Esophagus muscularis mucosa (tissue), 4 donors: ENCODE measurements at places on chromosomes 13 and 19. TPM values are rescaled to one million over a fixed set of nuclear protein-coding genes. Genes with fewer than 3 reads are reported as not detected.
A peak's percentile ranks its signal among the peaks of the same experiment; 100 is the strongest.

The PEAK3 gene
- 1.0 TPM for total RNA-seq

The APOE gene
- total RNA-seq = 20.3 TPM

The ZNF844 gene
- total RNA-seq = 10.1 TPM

DNA sequence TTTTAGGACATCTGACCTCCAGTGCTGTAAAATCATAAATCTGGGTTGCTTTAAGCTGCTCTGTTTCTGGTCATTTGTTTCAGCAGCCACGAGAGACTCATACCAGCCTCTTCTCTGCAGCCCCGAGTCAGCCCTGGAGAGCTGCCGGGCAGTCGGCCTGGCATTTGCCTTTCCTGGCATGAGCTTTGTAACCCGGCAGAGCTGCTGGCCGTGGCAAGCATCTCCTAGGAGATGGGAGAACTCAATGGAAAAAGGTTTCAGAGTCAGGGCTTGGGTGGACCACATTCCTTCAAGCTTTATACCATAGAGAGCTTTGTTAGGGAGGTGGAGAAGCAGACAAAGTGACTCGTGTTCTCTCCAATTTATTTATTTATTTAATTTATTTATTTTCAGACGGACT, 21.6 kb upstream of the CCL25 start:
- H3K4me3 ChIP-seq = no peak overlapping the region
- H3K27me3 ChIP-seq = peaks cover 15% of the 10 kb centered on the region
- H3K27ac ChIP-seq = no peak overlapping the region

GRCh38 chr13:50365408-50366391, 350.5 kb downstream of the KCNRG start:
- H3K36me3 ChIP-seq = no peaks in the 10 kb centered on the region
- peak; percentile 62 for DNase-seq
- no peak overlapping the region for H3K4me3 ChIP-seq

GRCh38 chr19:49718991-49719390, 28.1 kb downstream of the CPT1C start:
- H3K36me3 ChIP-seq = no peaks in the 10 kb centered on the region
- H3K4me1 ChIP-seq = no peaks in the 10 kb centered on the region
- H3K27me3 ChIP-seq = no peaks in the 10 kb centered on the region
- H3K27ac ChIP-seq = no peak overlapping the region
- H3K4me3 ChIP-seq = no peak overlapping the region
- no peak for DNase-seq

- H3K27ac ChIP-seq = no peak overlapping the region
- H3K4me1 ChIP-seq = no peaks in the 10 kb centered on the region
These were observed 415.4 kb downstream of the SLITRK5 start for GRCh38 chr13:88086577-88086976.

GRCh38 chr13:19345916-19346422, 164.3 kb upstream of the TUBA3C start:
- no peak for DNase-seq
- H3K27me3 ChIP-seq = no peaks in the 10 kb centered on the region
- no peak overlapping the region for H3K4me3 ChIP-seq
- H3K4me1 ChIP-seq = no peaks in the 10 kb centered on the region

The IFI30 gene
- total RNA-seq = 35.6 TPM

GRCh38 chr19:48445256-48445605, 552 bp upstream of the GRWD1 start:
- H3K27ac ChIP-seq = peak overlapping the region; percentile 88
- peak overlapping the region; percentile 85 for H3K4me3 ChIP-seq
- DNase-seq = no peak
- H3K4me1 ChIP-seq = peaks cover 29% of the 10 kb centered on the region

The ERCC2 gene
- total RNA-seq = 7.9 TPM

The LATS2 gene
- 49.8 TPM for total RNA-seq

DNA sequence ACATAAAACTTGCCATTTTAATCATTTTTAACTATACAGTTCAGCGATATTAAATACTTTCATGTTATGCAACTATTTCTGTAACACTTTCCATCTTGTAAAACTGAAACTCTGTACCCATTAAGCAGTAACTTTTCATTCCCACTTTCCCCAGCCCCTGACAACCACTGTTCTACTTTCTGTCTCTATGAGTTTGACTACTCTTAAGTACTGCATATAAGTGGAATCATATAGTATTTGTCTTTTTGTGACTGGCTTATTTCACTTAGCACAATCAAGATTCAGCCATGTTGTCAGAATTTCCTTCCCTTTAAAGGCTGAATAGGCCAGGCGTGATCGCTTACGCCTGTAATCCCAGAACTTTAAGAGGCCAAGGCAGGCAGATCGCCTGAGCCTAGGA, 56.2 kb downstream of the ARHGAP35 start:
- peaks cover 36% of the 10 kb centered on the region for H3K36me3 ChIP-seq
- H3K4me3 ChIP-seq = no peak overlapping the region
- peaks cover 39% of the 10 kb centered on the region for H3K4me1 ChIP-seq
- no peak for DNase-seq

- H3K36me3 ChIP-seq = no peaks in the 10 kb centered on the region
- H3K27me3 ChIP-seq = no peaks in the 10 kb centered on the region
- H3K4me1 ChIP-seq = no peaks in the 10 kb centered on the region
- no peak for DNase-seq
- no peak overlapping the region for H3K27ac ChIP-seq
These were observed 768.6 kb downstream of the UQCRFS1 start for GRCh38 chr19:28444362-28444761.

DNA sequence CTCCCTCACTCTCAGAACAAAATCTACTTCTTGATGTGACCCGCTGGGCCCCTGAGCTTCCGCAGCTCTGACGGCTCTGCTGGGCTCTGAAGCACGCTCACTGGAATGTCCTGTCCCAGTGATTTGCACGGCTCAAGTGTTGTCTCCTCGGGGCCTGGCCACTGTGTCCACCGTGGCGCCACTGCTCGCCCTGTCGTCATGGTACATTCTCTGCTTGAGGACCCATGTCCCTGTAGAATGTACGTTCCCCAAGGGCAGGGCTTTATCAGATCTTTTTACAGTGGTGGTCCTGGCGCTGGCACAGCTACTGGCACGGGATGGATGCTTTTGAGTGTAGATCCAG, 12.1 kb downstream of the KLHL26 start:
- H3K4me3 ChIP-seq = peak overlapping the region; percentile 50
- H3K27me3 ChIP-seq = no peaks in the 10 kb centered on the region
- DNase-seq = no peak
- H3K27ac ChIP-seq = peak overlapping the region; percentile 88

DNA sequence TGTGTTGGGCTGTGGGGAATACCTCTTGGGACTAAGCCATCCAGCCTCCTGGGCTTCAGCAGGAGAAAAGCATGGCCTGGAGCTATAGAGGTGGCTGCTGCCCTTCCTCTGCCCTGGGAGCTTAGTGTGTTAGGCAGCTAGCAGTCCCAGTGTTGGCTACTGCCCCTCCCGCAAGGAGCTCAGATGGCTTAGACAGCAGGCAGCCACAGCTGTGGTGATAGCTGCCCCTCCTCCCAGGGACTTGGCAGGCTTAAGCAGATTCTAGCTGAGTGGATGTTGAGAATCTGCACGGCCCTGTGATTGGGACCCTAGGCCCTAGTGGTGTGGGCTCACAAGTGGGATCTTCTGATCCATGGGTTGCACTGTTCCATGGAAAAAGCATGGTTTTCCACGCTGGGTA, 264.5 kb downstream of the TDRD3 start:
- H3K27me3 ChIP-seq = no peaks in the 10 kb centered on the region
- no peak overlapping the region for H3K27ac ChIP-seq
- H3K4me3 ChIP-seq = no peak overlapping the region
- H3K4me1 ChIP-seq = no peaks in the 10 kb centered on the region
- no peak for DNase-seq

DNA sequence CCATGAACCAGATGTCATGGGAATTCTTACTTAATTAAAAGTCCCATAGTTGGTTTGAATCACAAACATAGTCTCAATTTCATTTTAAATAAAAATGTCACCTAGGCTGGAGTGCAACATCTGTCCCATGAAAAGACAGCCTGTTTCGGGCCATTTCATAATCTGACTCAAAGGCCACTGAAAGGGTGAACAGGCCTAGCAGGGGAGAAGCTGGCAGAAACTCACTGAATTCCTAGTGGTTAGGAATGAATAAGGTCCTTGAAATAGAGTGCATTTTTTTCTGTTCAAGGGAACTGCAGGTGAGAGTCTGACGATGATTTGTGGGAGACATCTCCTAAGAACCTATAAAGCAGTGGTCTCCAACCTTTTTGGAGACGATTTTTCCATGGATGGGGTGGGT, 44.0 kb upstream of the PCCA start:
- H3K27ac ChIP-seq = no peak overlapping the region
- H3K4me1 ChIP-seq = no peaks in the 10 kb centered on the region
- H3K4me3 ChIP-seq = no peak overlapping the region

The RNF225 gene
- total RNA-seq = not detected

DNA sequence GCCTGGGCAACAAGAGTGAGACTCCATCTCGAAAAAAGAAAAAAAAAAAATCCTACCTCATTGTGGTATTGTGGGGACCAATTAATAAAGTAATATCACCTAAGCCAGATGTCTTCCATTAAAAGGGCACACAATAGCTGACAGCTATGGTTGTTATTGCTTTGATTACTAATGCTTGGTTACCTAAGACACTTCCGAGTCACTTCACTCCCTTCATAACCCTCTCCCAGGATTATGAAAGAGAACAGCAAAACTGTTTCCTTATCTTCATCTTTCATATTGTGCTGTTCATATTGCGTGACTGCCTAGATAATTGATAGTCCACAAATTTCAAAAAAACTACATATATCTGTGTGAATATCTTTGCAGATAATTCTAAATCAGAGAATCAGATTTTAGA, 10.3 kb upstream of the HSPH1 start:
- H3K27ac ChIP-seq = no peak overlapping the region
- no peak overlapping the region for H3K4me3 ChIP-seq
- H3K27me3 ChIP-seq = no peaks in the 10 kb centered on the region
- DNase-seq = no peak
- peaks cover 5% of the 10 kb centered on the region for H3K4me1 ChIP-seq

DNA sequence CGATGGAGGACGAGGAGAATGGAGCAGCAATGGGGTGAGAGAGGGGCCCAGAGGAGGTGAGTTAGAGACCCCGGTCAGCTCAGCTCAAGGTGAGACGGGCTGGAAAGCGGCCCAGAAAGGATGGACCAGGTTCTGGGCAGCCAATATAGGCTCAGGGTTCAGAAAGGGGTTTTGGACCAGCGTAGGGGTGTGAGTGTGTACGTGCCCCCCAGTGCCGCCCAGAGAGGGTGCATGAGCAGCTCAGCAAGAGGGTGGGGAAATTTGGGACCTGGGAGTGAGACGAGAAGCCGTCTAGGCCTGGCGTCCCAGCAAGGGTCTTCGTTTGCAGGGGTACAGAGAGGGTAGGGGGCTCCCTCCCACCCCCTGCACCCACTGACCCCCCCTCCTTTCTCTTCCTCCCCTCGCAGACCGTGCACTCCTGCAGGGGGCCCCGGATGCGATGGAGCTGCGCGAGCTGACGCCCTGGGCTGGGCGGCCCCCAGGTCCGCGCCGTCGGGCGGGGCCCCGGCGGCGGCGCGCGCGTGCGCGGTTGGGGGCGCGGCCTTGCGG, 12.1 kb downstream of the FUT6 start:
- DNase-seq = no peak
- H3K4me1 ChIP-seq = peaks cover 39% of the 10 kb centered on the region

The CEBPA gene
- 15.9 TPM for total RNA-seq

The PSG7 gene
- not detected for total RNA-seq

GRCh38 chr19:2221250-2221831, 14.8 kb downstream of the PLEKHJ1 start:
- no peak overlapping the region for H3K27ac ChIP-seq
- peaks cover 2% of the 10 kb centered on the region for H3K4me1 ChIP-seq
- peaks cover 97% of the 10 kb centered on the region for H3K36me3 ChIP-seq
- no peaks in the 10 kb centered on the region for H3K27me3 ChIP-seq

The KIRREL2 gene
- total RNA-seq = not detected

The ANGPTL8 gene
- not detected for total RNA-seq

- peaks cover 9% of the 10 kb centered on the region for H3K4me1 ChIP-seq
- H3K27ac ChIP-seq = no peak overlapping the region
- no peaks in the 10 kb centered on the region for H3K27me3 ChIP-seq
- H3K4me3 ChIP-seq = no peak overlapping the region
These were observed 26.8 kb downstream of the PIAS4 start for GRCh38 chr19:4034048-4035017.

DNA sequence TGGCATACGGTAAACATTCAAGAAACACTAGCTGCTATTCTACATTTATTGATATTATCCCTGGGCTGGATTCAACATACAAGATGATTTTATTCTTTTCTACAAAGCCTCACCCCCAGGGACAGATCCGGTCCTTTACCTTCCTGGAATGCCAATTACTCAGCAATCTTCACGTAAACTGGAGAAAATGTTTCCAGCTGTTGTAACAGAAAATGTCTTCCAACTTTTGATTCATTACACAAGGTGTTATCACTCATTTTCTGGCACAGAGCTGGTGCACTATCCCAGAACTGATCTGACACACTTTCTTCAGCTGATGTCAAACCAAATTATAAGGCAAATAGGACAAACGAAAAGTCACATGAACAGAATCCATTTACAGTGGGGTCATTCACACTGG, 33.1 kb downstream of the DCLK1 start:
- H3K4me1 ChIP-seq = no peaks in the 10 kb centered on the region
- H3K36me3 ChIP-seq = no peaks in the 10 kb centered on the region
- H3K27ac ChIP-seq = peak overlapping the region; percentile 25
- no peaks in the 10 kb centered on the region for H3K27me3 ChIP-seq
- H3K4me3 ChIP-seq = no peak overlapping the region
- DNase-seq = no peak

The DUS3L gene
- total RNA-seq = 27.4 TPM

- H3K4me1 ChIP-seq = no peaks in the 10 kb centered on the region
- H3K27ac ChIP-seq = no peak overlapping the region
- DNase-seq = no peak
- no peak overlapping the region for H3K4me3 ChIP-seq
- no peaks in the 10 kb centered on the region for H3K36me3 ChIP-seq
These were observed 42.6 kb downstream of the MRPL57 start for GRCh38 chr13:21219036-21219381.

The ZNF560 gene
- not detected for total RNA-seq

DNA sequence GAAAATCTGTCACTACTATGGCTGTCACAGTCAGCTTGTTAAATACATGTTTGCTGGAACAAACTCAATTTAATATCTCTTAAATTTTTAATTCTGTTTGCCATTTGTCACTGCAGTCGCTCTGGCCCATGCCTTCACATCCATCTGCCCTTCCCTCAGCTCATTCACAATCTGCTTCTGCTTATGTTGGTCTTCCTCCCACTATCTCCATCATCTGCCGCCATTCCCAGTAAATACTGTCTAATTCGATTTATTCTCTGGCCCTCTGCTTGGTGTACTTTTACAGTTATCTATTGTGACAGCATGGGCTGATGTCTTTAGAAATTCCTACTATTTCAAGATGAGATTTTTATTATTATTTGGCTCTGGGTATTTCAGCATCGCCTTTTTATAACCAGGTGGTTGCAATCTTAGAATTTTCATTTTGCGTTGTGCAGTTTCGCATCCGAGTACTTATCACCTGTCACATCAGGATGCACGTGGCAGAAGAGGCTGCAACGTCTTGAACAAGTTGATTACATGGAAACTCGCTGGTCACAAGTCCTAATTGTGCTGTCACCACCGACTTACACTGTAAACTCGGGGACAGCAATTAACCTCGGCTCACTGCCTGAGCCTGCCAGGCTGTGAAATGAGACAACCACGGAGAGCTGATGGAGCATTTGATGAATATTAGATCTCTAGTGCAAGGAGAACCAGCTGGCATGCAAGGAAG, 158.4 kb downstream of the MYO16 start:
- no peaks in the 10 kb centered on the region for H3K4me1 ChIP-seq
- no peaks in the 10 kb centered on the region for H3K27me3 ChIP-seq
- H3K36me3 ChIP-seq = no peaks in the 10 kb centered on the region
- H3K4me3 ChIP-seq = no peak overlapping the region
